LHCN-M2 (cell line): ENCODE measurements at places on chromosomes 3 and 15. TPM values are rescaled to one million over a fixed set of nuclear protein-coding genes. Genes with fewer than 3 reads are reported as not detected.

DNA sequence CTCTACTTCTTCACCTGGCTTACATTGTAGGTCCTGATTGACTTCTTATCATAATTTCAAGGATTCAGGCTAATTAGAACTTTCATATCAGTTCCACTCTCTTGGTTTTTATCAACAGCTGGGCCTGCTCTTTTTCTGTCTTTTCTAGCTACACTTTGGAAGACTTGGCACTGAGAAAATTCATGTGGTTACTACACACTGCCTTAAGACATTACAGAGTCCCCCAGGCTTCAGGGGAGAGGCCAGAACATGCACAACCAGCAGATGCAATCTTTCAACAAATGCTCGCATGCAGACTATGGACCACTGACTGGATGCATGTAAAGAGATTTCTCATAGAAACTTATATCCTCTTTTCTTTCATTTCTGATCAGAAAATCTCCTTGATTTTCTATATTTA lies 423.5 kb downstream of the TUSC7 start:
- no peak for DNase-seq

Gene FAM43A
- 1.3 and 1.8 TPM in 2 replicates for total RNA-seq

Gene ABI3BP
- total RNA-seq: 20.5 and 31.9 TPM in 2 replicates

DNA sequence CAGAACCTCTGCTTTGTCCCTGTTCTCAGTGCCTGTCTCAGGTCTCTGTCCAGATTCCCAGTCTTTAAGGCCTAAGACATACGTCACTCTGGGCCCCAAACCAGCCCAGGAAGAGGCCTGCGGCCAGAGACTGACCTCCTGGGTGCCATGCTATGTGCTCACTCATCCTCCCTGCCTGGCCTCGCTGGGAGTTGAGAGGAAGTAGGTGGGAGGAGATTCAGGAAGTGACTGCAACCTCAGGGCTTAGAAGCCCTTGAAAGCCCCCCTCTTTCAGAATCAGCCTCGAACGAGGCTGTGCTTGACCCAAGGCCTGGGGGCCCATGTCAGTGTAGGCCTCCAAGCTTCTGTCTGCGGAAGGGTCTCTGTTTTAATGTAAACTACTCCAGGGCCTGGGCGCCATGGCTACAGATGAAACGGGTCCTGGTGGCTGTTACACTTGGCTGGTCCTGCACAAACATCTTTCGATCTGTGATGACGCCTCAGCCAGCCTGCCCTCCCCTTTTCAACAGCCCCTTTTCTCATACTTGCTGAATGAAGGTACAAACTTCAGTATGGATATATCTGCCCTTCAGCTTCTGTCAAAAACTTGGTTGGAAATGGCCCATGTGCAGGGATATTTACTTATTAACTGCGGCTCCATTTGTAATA lies 11.7 kb downstream of the RASGRF1 start:
- DNase-seq: no peak

DNA sequence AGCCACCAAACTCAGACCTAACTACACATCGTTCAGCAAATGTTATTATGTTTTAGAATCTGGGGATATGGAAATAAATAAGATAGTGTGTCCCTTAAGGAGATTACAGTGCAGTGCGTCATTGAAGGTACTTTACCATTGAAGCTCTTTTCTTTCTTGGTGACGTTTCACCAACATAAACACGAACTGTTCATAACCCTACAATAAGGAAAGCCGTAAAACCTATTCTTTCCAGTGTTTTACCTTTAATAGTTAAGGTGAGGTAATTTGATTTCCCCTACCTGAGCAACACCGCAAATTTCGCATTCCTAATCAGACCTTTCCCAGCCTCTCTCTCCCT lies 826 bp downstream of the CCDC66 start:
- DNase-seq: no peak

GRCh38 chr3:134037168-134037567 lies 7.4 kb upstream of the SLCO2A1 start:
- DNase-seq: no peak

DNA sequence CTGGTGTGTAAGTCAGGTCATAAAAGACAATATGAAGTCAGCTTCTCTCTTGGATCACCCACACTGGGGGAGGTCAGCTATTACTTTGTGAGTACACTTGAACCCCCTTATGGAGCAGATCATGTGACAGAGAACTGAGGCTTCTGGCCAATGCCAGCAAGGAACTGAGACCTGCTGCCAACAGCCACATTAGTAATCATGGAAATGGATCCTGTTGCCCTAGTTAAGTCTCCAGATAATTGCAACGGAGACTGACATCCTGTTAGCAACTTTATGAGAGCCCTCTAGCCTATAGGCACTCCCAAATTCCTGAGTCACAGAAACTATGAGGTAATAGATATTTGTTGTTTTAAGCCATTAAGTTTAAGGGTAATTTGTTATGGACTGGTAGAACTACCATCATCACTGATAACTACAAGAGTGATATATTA lies 110.4 kb upstream of the GMNC start:
- peak; percentile 37 for DNase-seq

DNA sequence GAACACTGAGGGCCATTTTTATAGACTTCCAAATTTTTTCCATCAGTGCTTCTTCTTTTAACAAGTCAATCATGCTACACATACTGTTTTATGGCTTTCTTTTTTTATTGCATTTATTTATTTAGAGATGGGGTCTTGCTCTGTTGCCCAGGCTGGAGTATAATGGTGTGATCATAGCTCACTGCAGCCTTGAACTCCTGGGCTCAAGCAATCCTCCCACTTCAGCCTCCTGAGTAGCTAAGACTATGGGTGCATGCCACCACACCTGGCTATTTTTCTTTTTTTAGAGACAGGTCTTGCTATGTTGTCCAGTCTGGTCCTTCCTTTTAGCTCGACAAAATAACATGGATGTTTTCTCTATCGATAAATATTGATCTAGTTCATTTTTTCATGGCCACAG lies 425.8 kb upstream of the WNT5A start:
- DNase-seq: no peak

Gene RHCG
- total RNA-seq: not detected in 2 replicates

GRCh38 chr3:30512576-30512975 lies 93.8 kb upstream of the TGFBR2 start:
- no peak for DNase-seq

GRCh38 chr3:37907371-37907770 lies 45.7 kb downstream of the CTDSPL start:
- DNase-seq: no peak

Gene CD276
- 47.1 and 54.4 TPM in 2 replicates for total RNA-seq

- no peak for DNase-seq
These were observed 321.0 kb upstream of the C2CD4B start for GRCh38 chr15:62486041-62486440.

- peak; percentile 72 for DNase-seq
These were observed 63.7 kb downstream of the DCLK3 start for GRCh38 chr3:36700537-36701248.

DNA sequence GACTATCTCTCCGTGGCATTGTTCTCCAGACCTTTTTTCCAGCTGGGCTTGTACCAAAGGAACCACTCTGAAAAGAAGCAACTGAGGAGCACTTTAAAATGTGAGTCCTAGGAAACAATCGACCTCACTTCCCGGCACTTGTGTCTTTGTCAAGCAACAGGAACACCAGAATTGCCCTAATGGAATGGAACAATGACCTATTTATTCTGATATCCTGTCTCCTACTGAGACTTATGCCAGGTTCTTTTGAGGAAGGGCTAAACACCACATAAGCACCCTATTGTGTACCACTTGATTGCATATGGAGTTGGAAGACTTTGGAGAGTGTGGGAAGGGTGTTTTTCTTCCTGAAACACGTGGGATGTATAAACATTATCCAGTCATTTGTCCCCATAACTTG lies 56.8 kb upstream of the TGFBR2 start:
- no peak for DNase-seq

DNA sequence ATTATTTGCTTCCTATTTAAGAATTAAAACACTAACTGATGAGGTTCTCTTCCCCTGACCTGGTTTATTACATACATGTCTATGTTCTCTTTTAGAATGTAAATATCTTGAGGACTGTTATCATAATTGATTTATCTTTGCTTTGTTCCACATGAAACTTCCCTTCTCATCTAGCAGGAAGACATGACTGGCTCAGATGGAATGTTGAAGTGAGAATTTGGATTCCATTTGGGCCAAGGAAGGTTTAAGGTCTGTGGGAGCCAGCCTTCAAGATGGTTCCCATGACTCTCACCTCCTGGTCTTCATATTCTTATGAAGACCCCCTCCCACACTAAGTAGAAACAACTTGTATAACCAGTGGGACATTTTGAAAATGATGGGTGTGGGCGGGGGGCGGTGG lies 222.2 kb upstream of the GADL1 start:
- no peak for DNase-seq

- DNase-seq: peak; percentile 42
These were observed 35.0 kb upstream of the CAPN3 start for GRCh38 chr15:42324308-42324707.

DNA sequence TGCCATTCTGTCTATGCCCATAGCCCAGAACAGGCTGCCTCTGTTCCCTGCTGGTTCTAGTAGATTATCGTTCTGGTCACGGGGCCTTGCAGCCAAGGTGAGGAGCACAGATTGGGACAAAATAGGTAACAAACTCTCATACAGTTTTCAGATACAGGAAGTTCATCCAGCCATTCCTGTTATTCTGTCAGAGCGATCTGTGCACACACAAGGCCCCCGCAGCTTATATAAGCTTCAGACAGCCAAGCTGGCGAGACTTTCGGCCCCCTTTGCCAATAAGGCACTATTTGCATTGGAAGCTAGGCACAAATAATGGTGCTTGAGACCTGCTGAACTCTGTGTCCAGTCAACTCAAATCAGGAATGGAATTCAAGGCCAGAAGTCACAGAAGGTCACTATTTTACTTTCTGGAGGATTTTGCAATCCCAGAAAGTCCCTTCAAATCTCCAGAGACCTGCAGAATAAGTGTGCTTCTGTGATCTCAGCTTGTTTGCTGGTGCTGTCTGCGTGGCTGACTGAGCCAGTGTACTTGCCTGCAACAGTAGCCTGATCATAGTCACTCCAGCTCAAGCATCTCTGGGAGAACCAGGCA lies 69.4 kb downstream of the BFSP2 start:
- no peak for DNase-seq

DNA sequence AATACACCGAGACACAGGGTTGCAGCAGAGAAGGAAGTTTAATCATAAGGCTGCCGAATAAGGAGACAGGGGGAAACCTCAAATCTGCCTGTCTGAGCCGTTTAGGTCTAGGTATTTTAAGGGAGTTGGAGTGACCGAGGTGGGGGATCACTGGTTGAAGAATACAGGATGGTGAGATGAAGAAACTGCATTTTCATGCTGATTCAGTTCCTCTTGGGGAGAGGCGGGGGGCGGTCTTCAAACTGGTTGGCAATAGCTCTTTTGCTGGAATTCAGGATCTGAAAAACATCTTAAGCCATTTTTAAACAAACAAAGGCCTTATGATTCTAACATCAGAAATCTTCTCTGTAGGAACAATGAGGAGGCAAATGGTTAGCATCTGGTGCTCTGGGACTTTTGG lies 699.5 kb upstream of the CFAP20DC start:
- DNase-seq: no peak

GRCh38 chr3:150763841-150764483 lies 993 bp upstream of the SIAH2 start:
- peak; percentile 69 for DNase-seq

DNA sequence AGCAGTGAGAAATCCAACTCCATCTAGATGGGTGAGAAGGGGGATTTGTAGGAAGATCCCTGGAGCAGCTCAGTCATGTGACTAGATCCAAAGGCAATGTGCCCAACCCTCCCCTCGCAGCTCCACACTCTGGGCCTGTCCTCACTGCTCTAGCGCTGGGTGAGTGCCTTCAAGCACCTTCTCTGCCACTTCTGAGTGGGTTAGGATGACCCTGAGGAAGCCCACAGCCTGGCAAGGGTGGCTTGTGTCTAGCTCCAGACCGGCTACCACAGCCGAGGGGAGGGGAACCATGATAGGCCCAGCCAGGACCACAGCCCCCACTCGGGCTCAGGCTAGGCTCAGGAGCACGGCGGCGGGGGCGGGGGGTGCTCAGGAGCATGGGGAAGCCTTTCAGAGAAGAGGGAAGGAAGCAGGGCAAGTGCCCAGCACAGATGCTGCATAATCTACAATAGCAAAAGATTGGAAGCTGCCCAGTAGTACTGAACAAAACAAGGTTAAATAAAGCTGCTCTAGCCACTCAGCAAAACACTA lies 1.7 kb downstream of the SPATA12 start:
- DNase-seq: no peak

DNA sequence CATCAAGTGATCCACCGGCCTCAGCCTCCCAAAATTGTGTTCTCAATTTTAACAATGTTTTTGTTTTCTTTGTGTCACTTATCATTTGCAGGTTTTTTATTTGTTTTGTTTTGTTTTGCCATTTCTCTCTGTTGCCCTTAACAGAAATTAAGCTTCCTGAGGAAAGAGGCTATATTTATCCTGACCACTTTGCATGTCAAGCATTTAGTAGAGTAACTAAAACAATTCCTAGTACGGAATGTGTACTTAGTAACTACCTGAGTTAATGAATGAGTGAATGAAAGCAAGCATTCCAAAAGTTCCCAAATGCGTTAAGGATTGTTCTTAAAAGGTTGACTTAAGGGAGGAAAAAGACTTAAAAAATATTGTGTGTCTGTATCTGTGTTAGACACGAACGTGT lies 193.1 kb downstream of the GBE1 start:
- DNase-seq: no peak

DNA sequence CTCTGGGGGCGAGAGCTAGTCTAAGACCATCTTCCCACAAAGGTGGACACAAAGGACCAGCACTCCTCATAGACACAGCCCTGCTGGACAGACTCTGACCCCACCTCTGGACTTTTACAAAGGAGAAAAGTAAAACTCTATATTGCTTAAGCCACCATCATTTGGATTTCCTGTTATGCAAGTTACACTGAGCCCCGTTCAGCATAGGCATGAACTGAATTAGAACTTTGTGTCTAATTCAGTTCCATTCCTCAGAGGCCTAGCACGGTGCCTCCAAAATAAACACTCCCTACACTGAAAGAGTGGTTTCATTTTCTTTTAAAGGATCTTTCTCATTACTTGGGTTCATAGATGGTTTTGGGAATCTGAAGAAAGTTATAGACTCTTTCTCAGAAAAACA lies 79.2 kb upstream of the OCA2 start:
- DNase-seq: no peak

Gene GOLGA6L9
- total RNA-seq: 0.71 and 2.5 TPM in 2 replicates

Gene NUP210
- not detected in 2 replicates for total RNA-seq

Gene SUCNR1
- total RNA-seq: 0.06 TPM in 1 of 2 replicates, not detected in the other

DNA sequence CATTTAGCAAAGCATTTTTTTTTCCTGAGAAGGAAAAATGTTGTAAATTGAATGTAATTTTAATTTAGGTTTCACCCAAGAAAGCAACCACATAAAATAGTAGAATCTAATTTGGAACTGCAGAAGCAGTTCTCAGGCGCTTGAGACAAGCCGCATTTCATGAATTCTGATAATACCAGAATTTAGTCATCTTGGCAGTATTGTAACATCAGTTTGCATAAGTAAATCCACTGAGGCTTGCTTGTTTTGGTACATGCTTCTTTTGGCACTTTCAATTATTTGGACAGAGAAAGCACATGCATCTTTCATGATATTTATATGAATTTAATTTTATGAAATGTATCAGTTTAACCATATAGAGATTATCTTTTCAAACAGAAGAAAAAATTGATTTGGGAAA lies 389.7 kb upstream of the ROBO1 start:
- DNase-seq: no peak

GRCh38 chr3:63429905-63430304 lies 151.8 kb downstream of the SYNPR start:
- DNase-seq: no peak
